ENCODE measurements at places on chromosomes 7 and 10.

DNA sequence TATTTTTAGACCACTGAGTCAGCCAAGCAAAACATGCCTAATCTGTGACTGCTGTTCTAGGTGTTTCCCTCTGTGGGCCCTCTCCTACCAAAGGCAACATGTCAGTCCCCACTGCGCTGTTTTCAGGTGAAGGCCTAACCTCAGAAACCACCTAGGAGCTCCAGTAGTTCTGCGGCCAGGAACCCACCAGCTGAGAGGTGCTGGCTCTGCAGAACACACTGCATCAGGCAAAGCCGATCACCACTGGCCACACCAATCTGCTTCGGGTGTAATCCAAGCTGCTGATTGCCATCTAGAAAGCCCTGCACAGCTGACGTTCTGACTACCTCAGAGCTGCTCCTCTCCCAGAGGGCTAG lies 14.9 kb downstream of the CAMK2G start:
- DNase-seq: no peak

DNA sequence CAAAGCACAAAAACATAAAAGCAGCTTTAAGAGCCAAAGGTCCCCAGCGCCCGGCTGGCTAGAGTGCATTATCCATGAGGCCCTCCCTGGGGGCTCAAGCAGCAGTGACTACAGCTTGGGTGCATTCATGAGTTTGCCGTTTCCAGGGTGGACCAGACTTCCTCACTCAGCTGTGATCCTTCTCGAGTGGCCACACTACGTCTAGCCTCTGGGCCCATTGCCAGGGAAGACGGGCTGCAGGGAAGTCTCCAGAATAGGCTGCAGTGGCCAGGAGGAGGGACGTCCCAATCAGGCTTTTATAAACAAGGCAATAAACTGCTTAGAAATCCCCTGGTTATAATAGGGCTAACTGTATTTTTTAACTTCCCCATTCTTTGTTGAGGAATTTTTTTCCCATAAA lies 89.4 kb upstream of the C1QL3 start:
- no peak for DNase-seq

- no peak for DNase-seq
Observed at GRCh38 chr7:87110778-87111177, 41.5 kb upstream of the DMTF1 start.

DNA sequence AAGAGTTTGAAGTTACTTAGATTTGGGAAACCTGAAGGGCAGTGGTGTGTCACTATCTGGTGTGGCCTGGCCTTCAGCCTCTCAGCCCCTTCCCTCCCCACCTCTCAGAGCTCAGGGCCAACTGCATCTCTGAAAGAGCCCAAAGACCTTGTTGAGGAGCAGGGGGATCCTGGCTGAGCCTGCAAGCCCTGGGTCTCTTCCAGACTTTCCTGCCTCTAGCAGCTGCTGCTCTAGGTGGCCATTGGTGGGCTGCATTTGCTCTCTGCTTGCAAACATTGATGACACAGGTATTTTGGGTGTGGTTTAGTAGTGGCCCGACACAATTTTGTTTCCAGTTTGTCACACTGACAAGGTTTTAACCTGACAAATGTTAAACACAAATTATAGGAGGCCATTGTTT lies 3.1 kb upstream of the UPP1 start:
- DNase-seq: no peak

GRCh38 chr10:2478656-2479055 lies 588.7 kb upstream of the PFKP start:
- DNase-seq: no peak

- no peak for DNase-seq
Observed at GRCh38 chr7:114923403-114923713, 1.5 kb downstream of the MDFIC start.

DNA sequence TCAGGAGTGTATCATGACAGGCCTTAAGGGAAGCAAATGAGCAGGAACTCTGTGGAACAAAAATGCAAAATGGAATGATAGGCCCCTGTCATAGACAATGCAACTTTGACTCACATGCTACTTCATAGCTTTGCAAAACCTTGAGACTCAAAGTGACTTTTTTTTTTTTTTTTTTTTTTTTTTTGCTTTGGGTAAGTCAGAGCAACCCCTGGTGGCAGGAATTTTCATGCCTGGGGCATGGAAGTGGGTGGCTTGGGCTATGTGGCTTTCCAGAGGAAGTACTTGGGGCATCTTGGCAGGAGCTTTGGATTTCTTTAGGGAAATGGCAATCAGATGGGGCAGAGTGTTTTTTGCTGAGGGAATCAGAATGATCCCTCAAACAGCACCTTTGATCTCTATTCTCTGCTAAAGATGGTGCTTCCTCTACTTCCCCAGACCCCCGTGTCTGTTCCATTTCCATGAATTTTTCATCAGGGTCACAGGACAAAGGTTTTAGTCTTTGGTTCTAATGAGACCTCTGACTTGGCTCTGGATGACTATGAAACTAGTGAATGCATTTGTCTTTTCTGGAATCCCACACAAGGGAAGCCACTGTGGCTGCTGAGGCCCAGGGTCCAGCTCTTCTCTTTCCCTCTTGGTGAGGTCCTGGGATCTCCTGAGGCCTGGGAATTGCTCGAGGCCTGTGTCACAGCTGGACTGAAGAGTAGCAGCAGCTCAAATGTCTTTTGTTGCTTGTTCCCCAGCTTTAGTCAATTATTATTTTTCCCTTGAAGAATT lies 62.8 kb downstream of the TACC2 start:
- peak; percentile 83 for DNase-seq

GRCh38 chr10:7130191-7130911 lies 280.5 kb downstream of the SFMBT2 start:
- no peak for DNase-seq

GRCh38 chr7:124692425-124692824 lies 73.2 kb downstream of the GPR37 start:
- DNase-seq: no peak

GRCh38 chr7:82549616-82550285 lies 106.2 kb upstream of the CACNA2D1 start:
- no peak for DNase-seq

DNA sequence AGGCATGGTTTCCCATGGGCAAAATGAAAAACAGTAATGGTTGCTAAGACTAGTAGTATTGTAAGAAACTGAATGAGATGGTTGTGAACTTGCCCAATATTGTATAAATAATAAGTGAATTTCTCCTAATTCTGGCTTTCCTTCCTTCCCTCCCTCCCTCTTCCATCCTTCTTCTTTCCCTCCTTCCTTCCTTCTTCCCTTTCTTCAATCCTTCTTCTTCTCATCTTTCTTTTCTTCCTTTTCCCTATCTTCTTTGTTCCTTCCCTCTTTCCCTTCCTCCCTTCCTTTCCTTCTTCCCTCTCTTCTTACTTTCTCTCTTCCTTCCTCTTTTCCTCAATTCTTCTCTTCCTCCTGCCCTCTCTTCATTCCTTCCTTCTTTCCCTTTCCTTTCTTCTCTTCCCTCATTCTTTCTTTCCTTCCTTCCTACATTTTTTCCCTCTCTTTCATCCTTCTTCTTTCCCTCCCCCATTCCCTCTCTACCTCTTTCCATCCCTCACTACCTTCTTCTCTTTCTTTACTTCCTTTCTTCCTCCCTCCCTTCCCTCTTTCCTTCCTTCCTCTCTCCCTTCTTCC lies 4.1 kb upstream of the VWC2 start:
- DNase-seq: no peak

DNA sequence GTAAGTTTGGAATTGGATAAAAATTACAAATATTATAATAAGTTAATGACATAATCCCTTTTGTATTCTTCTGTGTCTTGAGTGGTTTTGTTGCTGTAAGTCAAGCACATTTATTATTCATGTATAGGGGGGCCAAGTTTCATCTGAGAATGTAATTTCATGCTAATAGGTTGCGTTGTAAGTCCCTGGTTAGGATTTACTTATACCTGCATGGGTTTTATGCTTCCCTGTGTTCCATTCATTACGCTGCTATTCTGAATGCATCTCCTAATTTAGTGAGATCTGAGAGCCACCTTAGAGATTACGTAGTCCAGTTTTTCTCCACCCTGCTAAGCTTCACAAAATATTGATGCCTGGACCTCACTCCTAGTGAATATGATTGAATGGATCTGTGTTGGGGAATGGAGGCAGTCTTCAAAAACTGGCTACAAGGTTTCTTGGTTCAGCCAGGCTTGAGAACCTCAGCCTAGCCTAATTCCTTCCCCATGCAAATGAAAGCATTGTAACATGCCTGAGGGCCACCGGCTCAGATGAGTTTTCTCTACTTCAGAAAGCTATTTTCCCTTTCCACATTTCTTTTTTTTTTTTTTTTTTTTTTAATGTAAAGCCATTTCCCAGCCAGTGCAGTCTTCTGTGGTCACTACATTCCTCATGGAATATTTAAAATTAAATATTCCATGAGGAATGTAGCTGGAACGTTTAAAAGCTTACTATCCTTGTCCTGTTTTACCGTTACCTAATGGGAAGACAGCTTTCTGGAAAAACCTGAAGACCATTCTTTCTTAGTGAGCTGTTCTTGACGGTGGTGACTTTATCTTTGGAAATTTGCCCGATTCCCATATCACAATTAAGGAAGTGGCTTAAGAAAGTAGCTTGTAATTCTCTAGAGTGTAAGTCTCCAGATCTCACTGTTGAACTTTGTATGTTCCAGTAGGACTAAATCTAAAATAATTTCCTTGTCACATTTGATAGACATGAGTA lies 16.0 kb downstream of the PAPSS2 start:
- DNase-seq: peak; percentile 74

DNA sequence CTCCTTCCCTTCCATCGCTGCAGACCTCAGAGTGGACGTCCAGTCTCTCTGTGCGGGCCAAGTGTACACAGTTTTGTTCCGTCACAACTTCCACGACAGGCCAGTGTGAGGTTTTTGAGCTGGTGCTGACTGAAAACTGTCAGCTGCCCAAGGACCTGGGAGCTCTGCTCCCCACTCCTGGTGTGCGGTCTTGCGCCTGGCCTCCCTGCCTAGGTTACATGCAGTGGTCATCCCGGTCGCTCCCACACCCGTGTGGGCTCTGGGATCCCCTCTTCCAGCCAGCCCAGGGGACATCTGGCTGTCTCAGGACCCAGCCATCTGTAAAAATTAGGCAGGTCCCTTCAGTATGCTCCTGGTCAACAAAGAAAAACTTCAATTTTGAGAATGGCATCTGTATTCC lies 127.5 kb downstream of the VIPR2 start:
- DNase-seq: no peak

DNA sequence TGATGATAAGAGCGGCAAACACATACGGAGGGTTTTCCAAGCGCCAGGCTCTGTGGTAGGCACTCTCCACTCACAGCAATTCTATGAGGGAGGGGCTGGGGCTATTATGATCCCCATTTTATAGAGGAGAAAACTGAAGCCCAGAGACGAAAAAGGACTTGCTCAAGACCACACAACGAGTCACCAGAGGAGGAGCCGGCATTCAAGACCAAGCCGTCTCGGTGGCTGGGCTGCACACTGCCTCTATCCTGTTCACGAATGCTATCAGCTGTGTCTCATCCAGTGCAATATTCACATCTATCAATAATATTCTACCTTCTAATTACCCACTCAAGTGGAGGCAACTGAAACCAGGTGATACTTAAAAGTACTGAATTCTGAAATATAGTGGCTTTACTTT lies 67.8 kb upstream of the NMT2 start:
- DNase-seq: peak; percentile 35

- DNase-seq: no peak
Observed at GRCh38 chr7:45225948-45226335, 68.4 kb downstream of the RAMP3 start.

- no peak for DNase-seq
Observed at GRCh38 chr7:7114575-7115291, 67.6 kb upstream of the C1GALT1 start.

DNA sequence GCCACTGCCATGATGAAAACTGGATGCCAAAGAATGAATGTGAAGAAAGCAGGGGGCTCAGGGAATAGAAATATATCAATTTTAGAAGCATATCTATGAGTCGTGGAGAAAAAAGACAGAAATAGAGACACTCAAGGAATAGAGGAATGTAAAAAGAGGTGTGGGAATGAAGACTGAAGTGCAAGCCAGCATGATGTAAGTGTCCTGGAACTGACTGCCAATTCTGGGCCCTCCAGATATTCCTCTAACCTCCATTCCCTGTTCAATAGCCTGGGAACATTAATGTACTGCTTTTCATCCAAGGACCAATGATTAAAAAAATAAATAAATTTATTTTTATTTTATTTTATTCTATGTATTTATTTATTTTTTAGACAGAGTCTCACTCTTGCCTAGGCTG lies 40.6 kb downstream of the NEBL start:
- no peak for DNase-seq

DNA sequence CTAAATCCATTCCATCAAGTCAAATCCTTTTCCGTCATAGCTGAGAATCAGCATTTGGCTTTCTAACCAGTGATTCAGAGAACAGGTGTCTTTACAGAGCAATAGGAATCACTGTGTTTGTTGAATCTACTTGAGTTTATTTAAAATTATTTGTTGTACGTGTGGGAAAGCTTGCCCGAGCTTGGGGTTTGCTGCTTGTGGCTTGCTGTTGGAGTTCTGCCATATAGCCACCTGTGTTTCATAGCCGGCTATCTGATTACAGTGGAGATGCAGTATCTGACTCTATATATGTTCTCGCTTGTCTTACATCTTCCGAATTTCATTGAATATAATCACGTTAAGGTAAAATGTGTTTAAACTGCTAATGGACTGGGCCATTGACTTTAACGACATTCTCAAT lies 274.3 kb upstream of the MKI67 start:
- no peak for DNase-seq

GRCh38 chr10:99353182-99353581 lies 24.0 kb downstream of the CNNM1 start:
- DNase-seq: no peak

DNA sequence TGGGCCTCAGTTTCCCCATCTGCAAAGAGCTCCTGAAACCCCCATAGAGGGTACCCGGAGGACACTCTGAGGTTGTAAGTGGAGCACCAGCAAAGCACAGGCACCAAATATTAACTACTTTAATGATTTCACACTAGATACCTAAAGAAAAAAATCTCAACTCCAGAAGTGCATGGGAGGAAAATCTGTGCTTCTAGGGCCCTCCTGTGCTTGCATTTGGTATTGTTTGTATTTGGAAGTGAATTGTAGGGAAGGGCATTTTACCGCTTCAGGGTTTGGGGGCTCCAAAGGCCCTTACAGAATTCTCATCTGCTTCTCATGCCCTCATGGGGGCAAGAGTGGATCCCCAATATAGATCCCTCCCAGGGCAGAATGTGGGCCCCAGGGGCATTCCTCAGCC lies 22.4 kb upstream of the DRGX start:
- no peak for DNase-seq

DNA sequence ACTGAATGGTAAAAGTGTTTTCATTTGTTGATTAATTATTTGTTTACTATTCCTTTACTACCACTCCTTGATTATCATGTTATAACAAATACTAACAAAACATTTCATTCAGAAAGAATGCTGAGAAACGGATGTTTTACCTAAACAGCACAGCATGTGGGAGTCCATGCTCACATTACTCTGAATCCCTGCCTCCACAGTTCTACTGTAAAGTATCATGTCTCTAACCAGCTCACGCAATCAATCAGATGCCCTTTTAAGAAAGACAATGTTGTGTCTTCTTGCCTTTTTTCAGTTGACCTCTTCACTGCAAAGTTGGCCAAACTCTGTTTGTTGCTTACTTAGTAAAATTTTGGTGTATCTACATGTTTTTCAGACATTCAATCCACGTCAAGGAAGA lies 232.5 kb upstream of the MDFIC start:
- DNase-seq: no peak
